ENCODE measurements at places on chromosomes 5 and 9.

- no peak for DNase-seq
These were observed 56.7 kb downstream of the MAPKAP1 start for GRCh38 chr9:125650271-125650737.

DNA sequence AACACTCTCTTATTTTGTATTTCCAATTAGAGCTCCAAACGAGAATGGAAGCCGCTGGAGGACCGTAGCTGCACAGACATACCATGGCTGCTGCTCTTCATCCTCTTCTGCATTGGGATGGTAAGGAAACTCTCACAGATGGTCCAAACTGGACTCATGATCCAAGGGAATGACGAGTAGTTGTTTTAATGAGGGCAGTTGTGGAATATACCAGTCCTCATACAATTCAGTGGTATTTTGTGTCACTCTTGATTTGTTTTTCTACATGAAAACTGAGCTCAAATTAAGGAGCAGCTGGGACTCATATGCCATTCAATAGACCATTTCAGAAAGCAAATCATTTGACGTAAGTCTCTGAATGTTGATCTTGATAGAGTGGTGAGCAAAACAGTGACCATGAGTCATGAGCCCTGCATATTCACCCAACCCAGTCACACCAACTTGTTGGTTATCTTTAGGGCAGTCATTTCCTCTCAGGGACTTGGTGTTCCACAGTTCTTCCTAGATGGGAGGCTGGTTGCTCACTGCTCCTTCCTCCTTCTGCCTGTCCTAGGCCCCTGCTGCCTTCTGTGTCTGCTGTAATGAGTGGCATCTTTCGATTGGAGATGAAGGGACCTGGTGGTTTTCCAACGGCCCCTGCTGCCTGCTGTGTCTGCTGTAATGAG, 54.9 kb downstream of the SLC44A1 start:
- DNase-seq: no peak

GRCh38 chr9:120909904-120910303, 16.7 kb downstream of the TRAF1 start:
- DNase-seq: no peak

GRCh38 chr5:56640763-56641406, 174.5 kb upstream of the MAP3K1 start:
- no peak for DNase-seq

- DNase-seq: no peak
These were observed 7.2 kb upstream of the TXNDC8 start for GRCh38 chr9:110344821-110345220.

DNA sequence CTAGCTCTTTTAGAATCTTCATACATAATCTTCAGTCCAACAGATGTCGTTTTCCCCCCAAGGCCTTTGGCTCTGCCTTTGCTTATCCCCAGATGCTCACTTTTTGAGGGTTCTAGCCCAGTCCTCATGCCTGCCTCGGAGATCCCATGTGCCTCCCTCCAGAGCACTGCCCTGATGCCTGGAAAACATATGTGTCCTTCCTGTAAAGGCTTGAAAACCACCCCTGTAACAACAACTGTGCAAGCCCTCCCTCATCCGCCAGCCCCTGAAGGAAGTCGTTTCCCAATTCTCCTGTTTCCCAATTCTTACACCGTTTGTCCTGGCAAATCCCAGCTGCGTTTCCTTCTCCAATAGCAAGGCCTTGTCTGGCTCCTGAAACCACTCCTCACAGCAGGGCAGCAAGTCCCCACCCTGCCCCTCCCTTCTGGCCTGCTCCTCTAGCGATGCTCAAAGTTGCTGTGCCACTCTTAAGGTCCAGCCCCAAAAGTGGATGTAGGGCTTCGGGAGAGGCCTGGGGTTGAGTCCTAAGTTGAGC, 52.2 kb downstream of the SLC36A1 start:
- DNase-seq: no peak

Data from activated gamma-delta T cell (primary cell).